Activated CD4-positive, alpha-beta T cell treated with anti-CD3 and anti-CD28 coated beads, Interleukin-2, amount 10 ng/mL, durations not matched to agents 7 days and 5 days (primary cell): ENCODE measurements at places on chromosomes 12 and 14. TPM values are rescaled to one million over a fixed set of nuclear protein-coding genes. Genes with fewer than 3 reads are reported as not detected.
A peak's percentile ranks its signal among the peaks of the same experiment; 100 is the strongest.

DNA sequence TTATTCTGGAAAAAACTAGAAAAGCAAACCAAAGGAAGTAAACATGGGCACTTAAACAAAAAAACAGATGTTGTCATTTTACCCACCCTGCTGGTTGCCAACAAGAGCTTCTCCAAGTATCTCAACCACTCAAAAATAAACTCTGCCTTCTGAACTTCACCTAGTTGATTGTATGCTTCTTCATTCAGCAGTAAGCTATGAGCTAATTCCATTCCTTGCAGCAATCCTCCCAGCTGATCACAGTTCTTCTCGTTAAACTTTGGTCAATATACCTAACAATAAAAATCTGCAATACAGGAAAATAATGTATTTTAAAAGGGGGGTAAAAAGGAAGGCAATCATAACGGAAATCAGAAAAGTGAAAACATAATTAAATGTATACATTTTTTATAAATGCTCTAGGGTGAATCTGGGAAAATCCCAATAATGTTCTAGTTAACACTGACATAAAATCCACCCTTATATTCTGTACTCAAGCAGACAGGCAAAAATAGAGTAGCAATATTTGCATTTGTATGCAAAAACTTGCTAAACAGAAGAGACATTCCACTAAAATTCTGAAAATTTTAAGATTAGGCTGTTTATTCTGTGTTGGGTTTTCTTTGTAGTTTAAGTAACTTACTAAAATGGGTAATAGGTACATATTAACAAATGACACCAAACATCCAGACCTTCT lies 17.4 kb downstream of the HEATR5A start:
- DNase-seq, result no peak

Gene LRRC23
- 4.4 TPM for total RNA-seq

GRCh38 chr12:26101350-26101734 lies 23.5 kb downstream of the BHLHE41 start:
- DNase-seq, result no peak

DNA sequence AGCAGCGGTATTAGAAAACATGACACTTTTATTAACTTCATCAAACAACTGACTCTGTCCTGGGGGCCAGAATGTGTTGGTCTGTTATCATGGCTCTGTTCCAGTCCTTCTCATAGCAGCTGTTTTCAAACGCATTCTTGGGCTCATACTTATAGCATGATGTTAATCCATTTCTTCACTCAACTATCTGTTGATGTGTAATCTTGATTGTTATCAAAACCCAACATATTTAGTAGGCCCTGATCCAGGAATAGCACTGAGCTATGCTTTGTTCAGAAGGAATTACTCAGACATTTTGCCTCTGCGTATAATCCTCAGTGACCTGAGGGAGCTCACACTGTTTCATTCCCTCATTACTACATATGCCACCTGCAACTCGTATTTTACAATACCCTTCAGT lies 315.9 kb downstream of the BMP4 start:
- DNase-seq, result no peak

- no peak for DNase-seq
These were observed 633.6 kb downstream of the TMTC2 start for GRCh38 chr12:83320350-83320749.

DNA sequence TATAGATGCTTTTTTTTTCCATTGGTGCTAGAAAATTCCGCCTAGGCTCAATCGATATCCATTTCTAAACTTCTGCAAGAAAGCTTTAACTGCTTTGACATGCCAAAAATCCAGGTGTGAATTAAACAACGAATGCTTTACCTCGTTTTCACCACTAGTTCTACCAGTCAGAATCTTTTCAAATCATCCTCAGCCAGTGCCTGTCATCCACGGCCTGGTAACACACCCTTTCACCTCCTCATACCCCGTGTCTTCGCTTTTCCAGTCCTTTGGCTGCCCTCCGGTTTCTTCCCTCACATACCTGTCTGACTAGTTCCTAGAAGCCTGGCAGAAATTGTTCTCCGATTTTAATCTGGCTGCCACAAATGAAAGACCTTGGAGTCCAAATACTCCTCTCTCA lies 1.4 kb upstream of the PHC1 start:
- peak; percentile 18 for DNase-seq

DNA sequence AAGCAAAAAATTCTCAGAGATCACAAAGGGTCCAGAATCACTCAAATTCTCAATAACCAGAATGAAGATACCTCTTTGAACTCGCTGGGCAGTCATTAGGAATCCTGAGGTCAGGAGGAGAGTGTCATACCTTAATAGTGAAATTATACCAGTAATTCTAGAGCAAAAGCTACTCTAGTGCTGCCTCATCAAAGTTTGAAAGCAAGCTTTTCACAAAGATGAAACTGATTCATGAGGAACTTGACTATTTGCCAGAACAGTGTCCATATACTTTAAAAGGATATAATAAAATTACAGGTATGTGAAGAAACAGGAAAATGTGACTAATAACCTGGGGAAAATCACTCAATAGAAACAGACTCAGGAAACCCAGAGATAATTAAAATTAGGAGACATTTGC lies 44.5 kb downstream of the EML5 start:
- DNase-seq, result no peak

GRCh38 chr12:10366875-10367274 lies 23.0 kb downstream of the KLRK1 start:
- no peak for DNase-seq

DNA sequence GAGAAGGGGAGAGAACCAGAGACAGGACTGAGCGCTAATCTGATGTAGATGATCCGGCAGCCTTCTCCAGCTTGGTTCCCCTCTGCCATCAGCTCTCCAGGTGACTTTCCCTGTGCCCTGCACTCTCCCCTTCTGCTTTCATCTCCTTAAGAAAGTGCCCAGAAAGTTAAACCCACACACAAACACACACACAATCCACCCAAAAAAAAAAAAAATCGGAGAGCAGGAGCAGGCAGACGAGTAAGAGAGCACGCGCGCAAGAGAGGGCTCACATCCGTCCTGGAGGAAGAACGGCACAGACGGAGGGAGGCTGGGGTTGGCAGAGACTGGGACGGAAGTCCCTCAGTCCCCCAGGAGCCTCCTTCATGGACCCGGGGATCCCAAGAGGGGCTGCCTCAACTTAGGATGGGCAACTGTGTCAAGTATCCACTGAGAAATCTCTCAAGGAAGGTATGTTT lies 9.8 kb downstream of the CABP1 start:
- no peak for DNase-seq

GRCh38 chr14:52992236-52992870 lies 41.5 kb upstream of the FERMT2 start:
- DNase-seq, result no peak

- no peak for DNase-seq
These were observed 29.7 kb upstream of the ATP2A2 start for GRCh38 chr12:110251381-110251780.

- peak; percentile 93 for DNase-seq
These were observed at the start of gene YLPM1 for GRCh38 chr14:74762917-74763802. TSS of gene YLPM1 (plus strand) at chr14:74763316. CDS start at chr14:74763490, 174 bp downstream.

DNA sequence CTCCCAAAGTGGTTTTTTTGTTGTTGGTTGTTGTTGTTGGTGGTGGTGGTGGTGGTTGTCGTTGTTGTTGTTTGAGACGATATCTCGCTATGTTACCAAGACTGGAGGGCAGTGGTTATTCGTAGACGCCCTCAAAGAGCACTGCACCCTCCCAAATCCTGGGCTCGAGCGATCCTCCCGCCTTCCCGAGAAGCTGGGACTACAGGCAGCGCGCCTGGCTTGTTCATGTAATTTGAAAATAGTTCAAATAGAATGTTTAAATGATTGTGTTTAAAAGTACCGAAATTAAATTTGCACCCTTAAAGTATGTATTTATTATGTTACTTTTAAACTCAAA lies 439 bp upstream of the ANAPC5 start:
- no peak for DNase-seq

- no peak for DNase-seq
These were observed 1.2 kb downstream of the FBRSL1 start for GRCh38 chr12:132491138-132491663.

Gene CDKN3
- 116 TPM for total RNA-seq

- DNase-seq, result no peak
These were observed 4.8 kb upstream of the ENO2 start for GRCh38 chr12:6909421-6910145.

GRCh38 chr12:30595742-30596141 lies 99.9 kb downstream of the IPO8 start:
- DNase-seq, result no peak

Gene PRB2
- total RNA-seq, result not detected

Gene DHH
- 0.12 TPM for total RNA-seq

Gene SERPINA1
- total RNA-seq, result 4.1 TPM

- no peak for DNase-seq
These were observed 203.1 kb upstream of the CNOT2 start for GRCh38 chr12:70040141-70040540.

- no peak for DNase-seq
These were observed 24.6 kb upstream of the MTERF2 start for GRCh38 chr12:107011519-107011918.

DNA sequence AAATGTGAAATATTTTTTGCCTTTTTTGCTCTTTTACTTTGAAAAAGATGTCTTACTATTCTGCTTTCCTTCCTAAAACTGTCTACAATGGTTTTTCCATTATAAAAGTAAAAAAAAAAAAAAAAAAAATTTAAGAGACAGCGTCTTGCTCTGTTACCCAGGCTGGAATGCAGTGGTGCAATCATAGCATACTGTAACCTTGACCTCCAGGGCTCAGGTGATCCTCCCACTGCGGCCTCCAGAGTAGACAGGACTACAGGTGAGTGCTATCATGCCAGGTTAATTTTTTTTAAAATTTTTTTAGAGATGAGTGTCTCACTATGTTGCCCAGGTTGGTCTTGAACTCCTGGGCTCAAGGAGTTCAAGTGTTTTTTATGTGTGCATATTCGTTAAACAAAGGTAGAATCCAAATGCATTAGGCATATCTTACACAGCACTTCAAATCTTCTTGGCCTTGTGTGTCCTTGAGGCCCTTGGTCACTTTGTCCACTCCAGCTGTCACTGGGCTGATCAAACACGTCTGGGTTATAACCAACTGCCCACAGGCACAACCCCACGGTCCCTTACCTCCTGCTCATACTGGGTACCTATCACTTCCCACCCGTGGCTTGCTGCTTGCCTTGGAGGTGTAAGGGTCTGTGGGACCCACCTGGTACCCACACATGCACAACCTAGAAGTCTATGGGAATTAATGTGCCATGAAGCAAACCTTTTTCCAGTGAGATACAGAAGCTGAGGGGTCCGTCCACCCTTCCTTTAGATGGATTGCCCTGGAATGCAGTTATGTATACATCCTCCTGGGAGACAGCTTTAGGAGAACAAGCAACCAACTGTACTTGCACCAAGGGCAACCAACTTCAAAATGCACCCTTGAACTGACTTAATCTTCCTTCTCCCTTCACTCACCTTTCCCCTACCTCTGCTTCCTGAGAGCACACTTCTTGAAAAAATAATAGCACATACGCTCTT lies 12.8 kb downstream of the RAD52 start:
- DNase-seq, result no peak

Gene PPP4R4
- total RNA-seq, result 3.7 TPM

- no peak for DNase-seq
These were observed 56.7 kb downstream of the TTC7B start for GRCh38 chr14:90759370-90760077.

- DNase-seq, result no peak
These were observed 273.1 kb downstream of the RPS29 start for GRCh38 chr14:49313108-49313507.

Gene DERA
- 35.1 TPM for total RNA-seq
